Suprapubic skin (tissue), 4 donors: ENCODE measurements at places on chromosomes 7 and 10. TPM values are rescaled to one million over a fixed set of nuclear protein-coding genes. Genes with fewer than 3 reads are reported as not detected.

The C7orf57 gene
- total RNA-seq, result not detected

The EGFR gene
- total RNA-seq, result 305 TPM

- no peaks in the 10 kb centered on the region for H3K27me3 ChIP-seq
- H3K4me3 ChIP-seq, result no peak overlapping the region
- H3K36me3 ChIP-seq, result no peaks in the 10 kb centered on the region
- H3K4me1 ChIP-seq, result no peaks in the 10 kb centered on the region
- no peak for DNase-seq
These were observed 278.1 kb downstream of the HTR7 start for GRCh38 chr10:90579602-90580242.

- no peak overlapping the region for H3K4me3 ChIP-seq
- DNase-seq, result no peak
- no peak overlapping the region for H3K27ac ChIP-seq
- H3K36me3 ChIP-seq, result no peaks in the 10 kb centered on the region
These were observed 49.7 kb upstream of the JAZF1 start for GRCh38 chr7:28230261-28230660.

DNA sequence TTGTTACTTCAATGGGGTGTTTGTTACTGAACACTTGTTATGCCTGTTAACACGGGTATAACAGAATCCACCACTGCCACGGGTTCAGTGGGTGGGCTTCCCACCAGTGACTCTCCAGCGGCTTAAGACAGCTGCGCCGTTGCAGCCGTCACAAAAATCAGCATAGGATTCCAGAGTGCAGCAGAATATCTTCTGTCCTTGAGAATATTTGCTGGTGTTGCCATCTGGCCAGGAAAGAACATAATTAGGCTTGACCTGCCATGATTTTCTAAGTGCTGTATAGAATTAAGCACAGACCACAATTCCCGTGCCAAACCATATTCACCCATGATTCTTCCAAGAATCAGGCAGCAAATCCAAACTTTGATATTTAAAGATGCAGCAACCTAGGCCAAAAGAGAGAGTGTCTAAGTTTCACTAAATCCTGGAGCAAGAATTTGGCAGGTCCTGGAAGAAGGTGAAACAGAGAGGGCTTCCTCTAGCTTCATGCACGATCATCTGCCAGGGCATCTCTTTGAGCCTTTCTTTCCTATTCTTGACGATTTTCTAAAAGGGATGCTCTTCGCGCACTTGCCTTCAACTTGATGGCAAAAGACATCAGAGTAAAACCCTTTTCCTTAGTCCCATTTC is 95.0 kb downstream of the FRMD4A start:
- no peaks in the 10 kb centered on the region for H3K36me3 ChIP-seq
- H3K4me1 ChIP-seq, result no peaks in the 10 kb centered on the region
